ENCODE measurements at places on chromosomes 12 and 14.
A peak's percentile ranks its signal among the peaks of the same experiment; 100 is the strongest.

GRCh38 chr14:72974661-72975060 lies 48.4 kb downstream of the DCAF4 start:
- DNase-seq = no peak

DNA sequence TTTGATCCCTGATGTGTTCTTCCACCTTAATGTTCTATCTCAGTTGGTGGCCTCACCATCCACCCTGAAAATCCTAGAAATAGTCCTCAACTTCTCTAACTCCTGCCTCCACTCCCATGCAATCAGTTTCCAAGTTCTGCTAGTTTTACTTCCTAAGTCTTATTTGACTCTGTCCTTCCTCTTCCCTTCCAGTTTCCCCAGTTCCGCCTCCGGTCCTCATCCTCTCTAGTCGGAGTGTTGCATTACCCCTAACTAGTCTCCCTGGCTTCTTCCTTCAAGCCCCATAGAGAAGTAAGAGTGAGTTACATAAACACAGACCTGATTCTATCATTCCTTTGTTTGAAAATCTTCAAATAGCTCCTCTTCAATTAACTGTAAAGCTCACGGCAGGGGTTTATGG lies 236.5 kb downstream of the GXYLT1 start:
- DNase-seq = no peak

DNA sequence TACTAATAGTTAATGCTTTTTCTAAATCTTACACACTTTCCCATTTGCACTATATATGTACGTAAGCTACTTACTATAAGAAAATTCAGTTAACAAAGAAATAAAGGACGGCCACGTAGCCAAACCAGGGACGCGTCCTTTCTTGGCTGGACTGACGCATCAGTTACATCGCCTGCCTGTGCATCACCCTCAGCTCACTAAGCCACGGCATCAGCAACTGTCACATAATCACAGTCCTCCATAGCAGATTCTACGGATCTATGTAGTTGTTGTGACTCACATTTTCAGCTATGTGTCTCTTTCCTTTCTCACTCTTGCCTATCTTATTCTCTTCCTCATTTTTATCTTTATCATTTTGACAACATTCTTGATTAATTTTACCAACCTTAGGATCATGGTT lies 38.1 kb upstream of the C12orf50 start:
- no peak for DNase-seq

DNA sequence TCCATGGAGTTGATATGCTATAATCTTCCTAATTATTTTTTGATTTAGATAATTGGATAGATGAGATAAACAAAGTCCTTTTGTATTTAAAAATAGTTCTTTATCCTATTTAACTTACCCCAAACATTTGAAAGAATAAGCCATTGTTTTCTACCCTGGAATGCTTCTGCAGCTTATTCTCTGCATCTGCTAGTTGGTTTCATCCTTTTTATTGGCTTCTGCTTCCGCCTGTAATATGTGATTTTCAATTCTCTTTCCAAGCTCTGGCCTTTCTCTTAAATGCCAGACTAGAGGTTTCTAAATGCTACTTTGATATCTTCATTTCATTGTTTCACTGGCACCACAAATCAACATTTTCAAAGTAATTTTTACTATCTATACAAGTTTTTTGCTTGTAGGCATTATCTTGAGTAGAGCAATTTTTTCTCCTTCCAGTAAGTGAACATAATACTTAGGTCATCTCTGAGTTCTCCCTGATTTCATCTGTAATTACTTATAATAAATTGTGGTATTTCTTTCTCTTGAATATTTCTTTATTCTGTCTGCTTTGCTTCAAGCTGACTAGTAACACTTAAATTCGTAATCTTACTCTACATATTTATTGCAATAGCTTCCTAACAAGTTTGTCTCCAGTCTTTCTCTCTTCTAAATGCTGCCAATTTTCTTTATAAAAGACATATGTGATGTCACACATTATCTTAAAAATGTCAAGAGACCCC lies 958.4 kb downstream of the SLC6A15 start:
- DNase-seq = no peak

DNA sequence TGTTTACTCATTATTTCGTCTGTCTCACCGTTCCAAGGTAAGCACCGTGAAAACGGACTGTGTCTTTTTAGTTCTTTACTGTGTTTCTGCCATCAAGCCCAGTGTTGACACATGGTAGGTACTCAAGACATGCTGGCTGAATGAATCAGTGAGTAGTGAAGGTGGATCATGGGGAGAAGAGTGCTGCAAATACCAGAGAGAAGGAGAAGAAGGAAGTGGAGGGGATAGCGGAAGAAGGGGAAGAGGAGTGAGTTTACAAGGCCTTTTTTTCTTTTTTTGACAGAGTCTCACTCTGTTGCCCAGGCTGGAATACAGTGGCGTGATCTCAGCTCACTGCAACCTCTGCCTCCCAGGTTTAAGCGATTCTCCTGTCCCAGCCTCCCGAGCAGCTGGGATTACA lies 54.6 kb downstream of the ETV6 start:
- DNase-seq = no peak

GRCh38 chr12:62632411-62632918 lies 165.8 kb downstream of the MON2 start:
- peak; percentile 30 for DNase-seq

- no peak for DNase-seq
These were observed 212.9 kb downstream of the PAX9 start for GRCh38 chr14:36874396-36875138.

DNA sequence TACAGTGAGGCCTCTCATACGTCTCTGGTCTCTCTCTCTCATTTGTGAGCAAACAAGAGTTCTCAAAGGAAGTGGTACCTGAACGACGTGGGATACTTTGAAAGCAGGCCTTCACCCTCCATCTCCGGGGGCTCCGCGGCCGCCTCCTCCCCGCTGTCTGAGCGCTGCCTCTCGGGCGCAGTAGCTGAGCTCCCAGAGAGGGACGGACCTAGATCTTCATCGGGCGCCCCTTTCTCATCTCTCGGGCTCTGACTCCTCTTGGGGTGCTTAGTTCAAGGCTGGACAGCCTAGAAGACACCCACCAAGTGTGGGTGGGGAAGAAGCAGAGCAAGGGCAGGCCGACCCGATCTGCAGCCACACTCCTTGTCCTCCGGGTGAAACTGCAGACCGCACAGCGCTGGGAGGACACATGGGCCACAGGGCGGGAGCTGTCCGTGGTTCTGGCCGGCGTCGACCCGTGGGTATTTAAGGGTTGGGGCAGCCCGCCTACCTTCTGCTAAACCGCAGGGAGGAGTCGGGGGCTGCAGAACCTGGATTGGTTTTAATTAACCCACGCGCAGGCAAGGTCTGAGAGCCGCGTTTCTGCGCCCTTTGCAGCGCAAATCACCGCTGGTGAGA lies 92.7 kb downstream of the PAH start:
- no peak for DNase-seq

GRCh38 chr12:810671-811415 lies 58.5 kb downstream of the WNK1 start:
- DNase-seq = no peak

- DNase-seq = no peak
These were observed 629 bp downstream of the LETMD1 start for GRCh38 chr12:51048661-51049251.
